ENCODE measurements at places on chromosomes 13 and 19.

GRCh38 chr19:16168465-16169081, 4.8 kb downstream of the CIB3 start:
- DNase-seq, result no peak

DNA sequence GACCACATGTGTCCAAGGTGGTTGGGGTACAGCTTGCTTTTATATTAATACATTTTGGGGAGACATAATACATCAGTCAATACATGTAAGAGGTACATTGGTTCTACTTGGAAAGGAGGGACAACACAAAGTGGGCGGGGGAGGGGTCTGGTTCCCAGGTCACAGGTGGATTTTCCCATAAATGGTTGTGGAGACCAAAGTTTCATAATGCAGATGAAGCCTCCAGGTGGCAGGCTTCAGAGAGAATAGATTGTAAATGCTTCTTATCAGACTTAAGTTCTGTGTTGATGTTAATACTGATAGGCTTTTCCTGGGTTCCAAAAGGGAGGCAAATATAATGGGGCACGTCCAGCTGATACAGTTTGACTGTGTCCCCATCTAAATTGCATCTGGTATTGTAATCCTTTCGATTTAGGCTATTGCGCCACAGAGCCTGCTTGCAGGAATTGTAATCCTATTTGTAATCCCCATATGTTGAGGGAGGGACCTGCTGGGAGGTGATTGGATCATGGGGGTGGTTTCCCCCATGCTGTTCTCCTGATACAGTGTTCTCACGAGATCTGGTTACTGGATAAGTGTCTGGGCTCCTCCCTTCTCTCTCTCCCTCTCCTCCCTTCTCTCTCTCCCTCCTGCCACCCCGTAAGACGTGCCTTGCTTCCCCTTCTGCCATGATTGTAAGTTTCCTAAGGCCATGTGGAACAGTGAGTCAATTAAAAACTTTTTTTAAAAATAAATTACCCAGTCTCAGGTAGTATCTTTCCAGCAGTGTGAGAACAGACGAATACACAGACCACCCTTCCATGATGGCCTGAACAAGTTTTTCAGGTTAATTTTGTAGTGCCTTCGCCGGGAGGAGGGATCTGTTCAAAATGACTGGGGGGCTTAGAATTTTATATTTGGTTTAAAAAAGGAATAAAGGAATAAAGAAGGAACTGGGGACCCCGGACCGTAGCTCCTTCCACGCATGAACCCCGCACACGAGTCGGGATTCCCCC, 44.9 kb downstream of the ZNF823 start:
- no peak for DNase-seq

DNA sequence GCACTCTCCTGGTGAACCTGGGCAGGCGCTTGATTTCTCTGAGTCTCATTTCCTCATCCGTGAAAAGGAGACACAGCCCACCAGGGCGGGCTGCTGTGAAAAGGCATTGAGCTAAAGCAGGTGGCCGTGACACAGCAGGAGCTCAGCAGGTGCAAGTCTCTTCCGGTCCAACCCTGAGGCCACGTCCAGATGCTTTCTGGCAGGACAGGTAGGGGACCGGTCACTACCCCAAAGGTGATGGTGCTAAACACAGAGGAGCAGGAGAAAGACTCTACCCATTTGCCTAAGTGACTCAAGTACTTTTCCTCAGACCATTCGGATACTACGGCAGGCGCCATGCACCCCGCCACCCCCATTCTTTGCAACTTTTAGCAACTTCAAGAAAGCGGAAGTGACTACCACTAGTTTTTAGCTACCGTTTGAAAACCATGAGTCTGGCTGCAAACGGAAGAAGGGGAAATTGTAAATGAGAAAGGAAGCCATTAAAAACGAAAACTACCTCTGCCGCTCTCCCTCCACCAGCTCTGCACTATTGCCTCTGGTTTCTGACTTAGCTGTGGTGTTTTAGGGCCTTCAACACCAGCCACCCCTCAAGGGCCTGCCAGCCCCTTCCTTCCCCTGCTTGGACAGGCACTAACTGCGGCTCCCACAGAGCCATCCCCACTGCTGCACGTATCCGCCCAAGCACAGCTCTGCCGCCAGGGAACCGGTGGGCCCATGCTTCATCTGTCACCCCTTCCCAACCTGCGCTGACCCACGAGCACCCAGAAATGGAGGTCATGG, 4.8 kb downstream of the PPP6R1 start:
- no peak for DNase-seq

DNA sequence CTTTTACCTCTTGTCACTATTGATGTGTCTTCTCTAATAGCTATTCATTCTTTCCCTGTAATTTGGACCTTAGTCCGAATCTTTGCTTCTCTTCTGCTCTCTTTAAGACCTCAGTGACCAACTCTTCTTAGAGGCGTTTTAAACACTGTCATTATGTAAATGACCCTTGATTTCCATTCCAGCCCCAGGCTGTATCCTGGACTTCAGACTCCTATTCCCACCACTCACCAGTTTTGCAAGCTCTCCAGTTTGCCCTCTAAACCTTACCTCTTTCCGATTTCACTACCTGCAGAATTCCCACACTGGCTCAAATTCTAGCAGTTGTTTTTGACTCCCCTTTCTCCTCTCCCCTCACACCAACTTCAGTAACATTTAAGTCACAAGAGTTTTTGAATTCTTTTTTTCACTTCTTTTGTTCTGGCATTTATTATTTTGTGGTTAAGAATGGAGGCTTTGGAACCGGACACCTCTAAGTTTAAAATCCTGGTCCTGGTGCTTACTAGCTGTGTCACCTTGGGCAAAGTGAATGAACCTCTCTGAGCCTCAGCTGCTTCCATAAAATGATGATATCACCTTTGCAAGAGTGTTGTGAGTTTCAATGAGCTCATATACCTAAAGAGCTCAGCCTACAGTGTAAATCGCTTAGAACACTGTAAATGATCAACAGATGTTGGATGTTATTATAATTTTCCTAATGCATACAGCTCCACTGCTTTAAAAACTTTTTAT, 13.6 kb upstream of the HMGB1 start:
- DNase-seq, result no peak

- DNase-seq, result no peak
Measured at GRCh38 chr13:77533875-77534788, 1.4 kb upstream of the SCEL start.

- DNase-seq, result no peak
Measured at GRCh38 chr19:19866611-19867248, 1.0 kb downstream of the ZNF253 start.

GRCh38 chr13:51674276-51674675, 90.0 kb downstream of the WDFY2 start:
- no peak for DNase-seq

GRCh38 chr19:57273014-57273413, 7.3 kb upstream of the ZNF460 start:
- DNase-seq, result no peak

- no peak for DNase-seq
Measured at GRCh38 chr13:24802074-24802473, 38.1 kb downstream of the RNF17 start.

GRCh38 chr13:29679396-29680053, 84.0 kb upstream of the SLC7A1 start:
- DNase-seq, result no peak

GRCh38 chr13:94709001-94709834, 3.1 kb downstream of the SOX21 start:
- DNase-seq, result no peak

DNA sequence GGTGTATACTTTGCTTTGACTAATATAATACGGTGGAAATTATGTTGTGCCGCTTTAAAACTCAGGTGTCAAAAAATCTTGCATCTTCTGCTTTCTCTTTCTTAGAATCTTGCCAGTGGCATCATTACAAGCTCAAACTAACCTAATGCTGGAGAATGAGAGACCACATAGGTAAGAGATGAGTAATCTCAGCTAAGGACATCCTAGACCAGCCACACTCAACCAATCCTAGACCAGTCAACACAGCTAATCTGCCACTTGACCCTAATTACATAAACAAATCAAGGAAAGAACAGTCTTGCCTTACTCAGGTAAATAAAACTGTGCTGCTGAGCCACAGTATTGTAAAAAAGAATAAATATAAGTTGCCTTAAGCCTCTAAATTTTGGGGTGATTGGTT, 1323.9 kb upstream of the SPRY2 start:
- DNase-seq, result no peak

DNA sequence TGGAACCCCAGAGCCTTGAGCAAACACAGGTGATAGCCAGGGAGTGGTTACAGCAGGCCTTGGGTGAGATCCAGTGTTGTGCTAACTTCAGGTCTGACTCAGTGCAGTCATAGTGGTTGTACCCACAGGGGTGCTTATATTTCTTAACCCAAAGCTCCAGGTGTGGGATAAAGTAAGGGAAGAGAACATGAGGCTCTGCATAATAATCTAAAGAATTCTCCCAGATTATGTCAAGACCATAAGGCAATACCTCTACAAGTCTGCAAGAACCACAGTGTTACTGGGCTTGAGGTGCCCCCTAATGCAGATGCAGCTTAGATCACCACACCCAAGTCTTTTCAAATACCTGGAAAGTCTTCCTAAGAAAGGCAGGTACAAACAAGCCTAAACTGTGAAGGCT, 485.4 kb downstream of the RFC3 start:
- no peak for DNase-seq

DNA sequence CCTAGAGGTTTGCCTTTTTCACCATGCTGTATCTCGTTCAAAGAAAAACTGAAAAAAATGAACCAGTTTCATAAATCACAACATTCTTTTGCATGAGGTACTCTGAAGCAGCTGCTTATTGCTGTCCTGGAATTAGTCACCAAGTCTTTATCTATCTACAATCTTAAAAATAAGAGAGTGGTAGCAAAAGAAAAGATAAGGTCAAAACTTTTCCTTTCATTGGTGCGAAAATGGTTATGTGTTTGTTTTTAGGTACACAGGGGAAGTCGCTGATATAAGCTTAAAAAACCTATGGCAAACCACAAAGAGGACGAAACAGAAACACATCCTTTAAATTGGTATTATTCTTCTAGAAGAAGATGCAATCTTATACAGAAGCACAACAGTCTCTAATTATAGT, 20.7 kb downstream of the OBI1 start:
- no peak for DNase-seq

- no peak for DNase-seq
Measured at GRCh38 chr13:46389457-46390451, 2.7 kb upstream of the RUBCNL start.

GRCh38 chr13:73903561-73903960, 230.6 kb downstream of the KLF12 start:
- DNase-seq, result no peak

GRCh38 chr19:55248704-55249103, 10.1 kb downstream of the PPP6R1 start:
- DNase-seq, result no peak

DNA sequence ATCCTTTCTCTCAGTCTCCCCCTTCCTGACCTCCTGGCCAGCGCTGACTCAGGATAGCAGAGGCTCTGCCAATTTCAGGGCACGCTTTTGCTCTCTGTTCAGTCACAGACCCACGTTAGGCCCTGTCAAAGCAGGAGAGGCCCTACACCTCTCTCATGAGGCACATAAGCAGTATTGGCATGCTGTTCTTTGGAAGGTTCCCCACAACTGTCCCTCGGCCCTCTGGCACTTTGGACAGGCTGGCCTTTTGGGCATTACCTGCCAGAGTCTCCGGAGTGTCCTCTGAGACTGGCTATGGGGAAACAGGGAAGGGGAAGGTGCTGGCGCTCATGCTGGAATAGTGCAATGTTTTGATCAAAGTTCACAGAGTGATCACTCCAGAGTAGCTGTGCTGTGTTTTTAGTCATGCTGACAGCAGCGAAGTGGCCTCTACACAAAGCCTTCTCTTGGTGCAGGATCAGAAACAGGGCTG, 23.7 kb upstream of the UBE2L5 start:
- no peak for DNase-seq

- no peak for DNase-seq
Measured at GRCh38 chr13:76707360-76707759, 178.8 kb downstream of the KCTD12 start.

- DNase-seq, result no peak
Measured at GRCh38 chr19:17326595-17326966, 8.1 kb downstream of the ANO8 start.

- DNase-seq, result no peak
Measured at GRCh38 chr19:1000095-1000494, at the start of gene GRIN3B. TSS of gene GRIN3B (plus strand) at chr19:1000419. CDS start at chr19:1000438, 19 bp downstream.

- no peak for DNase-seq
Measured at GRCh38 chr19:51256155-51256625, 5.3 kb downstream of the SIGLECL1 start.

- DNase-seq, result no peak
Measured at GRCh38 chr13:111654531-111654930, 334.1 kb downstream of the TEX29 start.

DNA sequence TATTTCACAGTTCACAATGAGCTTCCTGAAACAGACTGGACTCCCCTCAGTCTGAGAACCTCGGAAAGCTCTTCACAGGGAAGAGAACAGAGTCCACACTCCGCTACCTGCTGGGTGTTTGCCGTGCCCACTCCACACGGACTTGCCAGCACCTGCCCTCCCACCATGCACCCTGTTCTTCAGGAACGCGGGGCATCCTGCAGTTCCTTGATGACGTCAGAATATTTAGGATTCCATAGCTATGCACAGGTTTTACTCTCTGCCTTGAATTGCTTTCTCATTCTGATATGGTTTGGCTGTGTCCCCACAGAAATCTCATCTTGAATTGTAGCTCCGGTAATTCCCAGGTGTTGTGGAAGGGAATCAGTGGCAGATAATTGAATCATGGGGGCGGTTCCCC, 74.4 kb upstream of the FARP1 start:
- DNase-seq, result no peak

- no peak for DNase-seq
Measured at GRCh38 chr13:25292301-25292700, 5.0 kb upstream of the MTMR6 start.

- no peak for DNase-seq
Measured at GRCh38 chr13:114219392-114219791, 15.3 kb upstream of the CDC16 start.

- no peak for DNase-seq
Measured at GRCh38 chr13:42747399-42747873, 33.9 kb upstream of the FAM216B start.

- DNase-seq, result no peak
Measured at GRCh38 chr13:46516599-46517338, 36.2 kb upstream of the LRCH1 start.

DNA sequence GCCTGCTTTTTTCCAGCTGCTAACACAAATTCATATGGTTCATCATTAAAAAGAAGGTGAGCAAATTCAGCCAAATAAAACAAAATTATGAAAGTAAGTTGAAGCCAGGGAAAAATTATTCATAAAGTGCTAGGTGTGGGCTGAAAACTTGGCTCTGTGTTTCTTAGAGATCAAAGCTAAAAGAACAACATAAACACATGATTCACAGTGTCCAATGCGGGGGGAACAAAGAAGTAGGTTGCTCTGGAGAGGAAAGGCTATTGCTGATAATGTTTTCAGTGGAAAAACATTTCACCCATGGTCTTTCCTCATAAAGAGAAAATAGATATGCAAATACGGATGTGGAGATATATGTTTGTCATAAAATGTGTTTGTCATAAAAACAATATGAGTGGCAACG, 1691.5 kb upstream of the SLC10A2 start:
- no peak for DNase-seq

GRCh38 chr13:42486711-42487198, 87.2 kb upstream of the TNFSF11 start:
- DNase-seq, result no peak

All from cortex of kidney (tissue), 1 donor.